Uterine smooth muscle cell (primary cell): ENCODE measurements at places on chromosomes 7 and 10. TPM values are rescaled to one million over a fixed set of nuclear protein-coding genes. Genes with fewer than 3 reads are reported as not detected.

OR13A1 gene
- total RNA-seq = not detected in 2 replicates

BEND7 gene
- total RNA-seq = 1.9 and 5.4 TPM in 2 replicates

FGL2 gene
- total RNA-seq = under 0.01 and 0.22 TPM in 2 replicates

BTBD16 gene
- total RNA-seq = not detected in 2 replicates

CLCN1 gene
- total RNA-seq = not detected in 2 replicates

OPN4 gene
- not detected in 2 replicates for total RNA-seq

IL6 gene
- 0.55 and 2.9 TPM in 2 replicates for total RNA-seq

BRAT1 gene
- total RNA-seq = 31.1 and 32.4 TPM in 2 replicates

LRRD1 gene
- total RNA-seq = 0.11 TPM in 1 of 2 replicates, not detected in the other

STRA8 gene
- not detected in 2 replicates for total RNA-seq
